ENCODE measurements at places on chromosomes 6 and 20.

DNA sequence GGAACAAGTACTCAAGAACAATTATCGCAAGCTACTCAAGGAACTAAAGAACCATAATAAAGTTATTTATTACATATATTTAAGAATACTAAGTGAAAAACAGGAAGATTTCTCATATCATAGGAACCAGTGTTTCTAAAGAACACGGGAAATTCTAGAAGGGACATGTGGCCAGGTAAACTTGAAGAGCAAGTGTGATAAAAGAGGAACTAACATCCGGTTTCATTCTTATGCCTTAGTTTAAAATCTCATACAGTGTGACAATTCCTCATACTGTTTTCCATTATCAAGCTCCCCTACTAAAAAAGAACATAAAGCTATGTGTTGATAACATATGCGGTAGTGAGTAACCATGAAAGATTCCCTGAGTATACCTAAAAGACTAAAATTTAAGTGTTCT lies 163.5 kb upstream of the SHLD1 start:
- DNase-seq, result no peak

- no peak for DNase-seq
Measured at GRCh38 chr6:166282394-166283032, 25.7 kb downstream of the PRR18 start.

DNA sequence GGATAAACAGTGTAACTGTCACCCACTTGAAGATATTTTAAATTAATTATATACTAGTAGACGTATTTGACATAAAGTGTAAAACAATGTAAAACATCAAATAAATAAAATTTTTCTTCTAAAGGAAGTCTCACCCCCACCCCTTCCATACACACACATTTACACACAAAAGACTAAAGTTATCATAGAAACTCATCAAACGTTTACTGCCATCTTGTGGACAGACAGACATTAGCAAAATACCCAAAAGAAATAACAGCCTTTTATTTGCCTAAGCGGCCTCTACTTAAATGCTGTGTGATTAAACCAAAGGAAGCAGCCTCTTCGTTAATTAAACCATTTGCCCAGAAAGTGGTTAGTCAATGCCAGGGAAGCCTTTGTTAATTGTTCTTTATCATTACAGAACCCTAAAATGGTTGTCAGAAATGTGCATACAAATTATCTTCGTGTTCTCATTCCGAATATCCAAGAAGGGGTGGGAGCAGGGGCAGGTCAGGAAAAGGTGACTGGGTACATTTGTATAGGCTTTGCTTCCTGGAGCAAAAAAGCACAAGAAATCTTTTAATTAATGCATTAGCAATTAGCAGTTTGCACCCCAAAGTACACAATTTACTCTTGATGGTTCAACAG lies 176.2 kb upstream of the SASH1 start:
- DNase-seq, result no peak

DNA sequence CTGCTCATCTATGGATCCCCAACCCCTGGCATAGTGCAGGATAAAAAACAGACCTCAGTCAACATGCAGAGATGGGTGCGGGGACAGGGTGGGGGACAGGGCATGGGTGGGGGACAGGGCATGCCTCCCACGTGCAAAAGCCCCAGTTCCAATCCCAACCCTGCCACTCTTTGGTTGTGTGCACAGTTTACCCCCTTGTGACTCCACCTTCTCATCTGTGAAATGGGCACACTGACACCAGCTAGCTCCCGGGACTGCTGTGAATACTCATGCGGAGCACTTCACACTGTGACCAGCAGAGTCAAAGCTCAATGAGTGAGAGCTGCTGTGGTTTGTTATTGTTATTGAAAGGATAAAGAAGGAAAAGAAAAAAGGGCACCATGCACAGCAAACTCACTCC lies 69.3 kb downstream of the NFATC2 start:
- no peak for DNase-seq

- DNase-seq, result no peak
Measured at GRCh38 chr20:48493966-48494365, 333.8 kb downstream of the PREX1 start.

GRCh38 chr6:157428427-157429202 lies 47.6 kb downstream of the ZDHHC14 start:
- DNase-seq, result no peak

DNA sequence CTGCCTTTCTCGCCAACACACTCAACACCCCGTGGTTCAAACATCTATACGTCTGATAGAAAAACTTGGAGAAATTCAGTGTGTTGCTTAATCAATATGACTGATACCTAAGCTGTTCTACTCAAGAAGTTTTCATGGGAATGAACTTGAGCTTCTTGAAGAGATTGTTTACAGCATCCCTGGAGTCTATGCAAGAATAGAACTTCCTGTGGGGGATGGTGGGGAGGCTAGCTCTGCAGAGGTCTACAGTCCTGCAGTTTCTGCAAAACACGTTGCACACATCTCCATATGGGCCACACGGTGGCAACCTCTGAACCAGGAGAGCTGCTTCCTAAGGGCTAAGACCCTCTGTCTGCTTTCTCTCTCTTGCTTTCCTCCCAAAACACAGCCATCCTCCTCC lies 32.7 kb upstream of the FANCE start:
- no peak for DNase-seq

- DNase-seq, result no peak
Measured at GRCh38 chr6:25682324-25682723, 30.3 kb downstream of the SCGN start.

DNA sequence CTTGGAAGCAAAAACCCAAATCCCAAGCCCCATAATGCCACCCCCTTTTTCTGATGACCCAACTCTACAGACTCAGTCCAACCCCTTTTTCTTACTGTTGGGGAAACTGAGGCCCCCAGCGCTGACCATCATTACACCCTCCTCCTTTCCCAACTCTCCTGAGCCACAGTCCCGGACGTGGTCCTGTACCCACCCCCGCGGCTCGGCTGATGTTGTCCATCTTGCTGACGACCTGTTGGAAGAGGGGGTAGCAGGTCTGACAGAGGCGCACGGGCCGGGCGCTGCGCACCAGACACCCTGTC lies 533 bp downstream of the OSTM1 start:
- peak; percentile 33 for DNase-seq

GRCh38 chr6:154445417-154445816 lies 65.1 kb downstream of the CNKSR3 start:
- DNase-seq, result no peak

GRCh38 chr20:63044605-63045004 lies 37.8 kb upstream of the BHLHE23 start:
- no peak for DNase-seq
